ENCODE measurements at places on chromosomes 13 and 19.

- DNase-seq: no peak
These were observed 51.3 kb downstream of the COL4A2 start for GRCh38 chr13:110358381-110358780.

DNA sequence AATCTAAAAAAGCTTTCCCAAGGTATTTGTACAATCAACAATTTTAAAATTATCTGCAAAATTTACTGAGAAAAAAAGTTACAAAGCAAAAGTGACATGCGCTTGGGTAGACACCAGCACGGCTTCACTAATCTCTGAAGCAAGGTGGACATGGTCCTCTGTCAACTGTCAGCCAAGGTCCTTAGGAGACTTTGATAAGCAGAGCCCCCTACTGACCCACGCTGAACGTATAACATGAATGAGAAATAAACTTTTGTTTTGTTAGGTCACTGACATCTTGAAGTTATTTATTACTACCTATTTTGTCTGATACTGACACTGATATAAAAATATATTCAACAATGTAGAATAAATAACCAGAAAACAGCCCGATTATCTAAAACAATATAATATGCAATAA, 100.7 kb upstream of the OBI1 start:
- DNase-seq: no peak

- no peak for DNase-seq
These were observed 442 bp upstream of the CDC16 start for GRCh38 chr13:114234266-114234644.

DNA sequence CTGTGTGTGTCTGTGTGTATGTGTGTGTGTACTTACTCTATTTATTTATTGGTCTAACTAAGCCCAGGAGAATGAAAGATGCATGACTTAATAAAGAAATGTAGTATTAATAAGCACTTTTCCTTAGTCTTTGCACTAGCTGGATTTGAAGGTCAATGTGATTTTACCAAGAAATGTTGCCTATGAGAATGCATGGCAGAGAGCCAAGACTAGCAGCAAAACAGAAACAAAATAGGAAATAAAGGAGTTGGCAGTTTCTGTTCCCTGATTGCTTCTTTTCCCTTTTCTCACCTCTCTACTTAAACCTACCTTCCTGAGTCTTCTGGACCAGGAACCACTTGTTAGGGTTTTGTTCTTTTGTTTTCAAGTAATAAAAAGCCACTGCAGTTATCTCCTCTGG, 286.1 kb downstream of the KCTD12 start:
- DNase-seq: no peak

All from DMS153 (cell line).